WTC11 (cell line): ENCODE measurements at places on chromosomes 7 and 10. TPM values are rescaled to one million over a fixed set of nuclear protein-coding genes. Genes with fewer than 3 reads are reported as not detected.

The ACTR3C gene
- total RNA-seq, result 0.96 to 1.5 TPM (median 1.4 TPM) in 3 replicates

- no peak for DNase-seq
- H3K4me3 ChIP-seq, result no peak overlapping the region
- H3K36me3 ChIP-seq, result 0 out of 2 replicates have a peak, but pooled peaks cover 3% of the 10 kb centered on the region
- H3K27ac ChIP-seq, result no peak overlapping the region
Measured at GRCh38 chr7:147411096-147411495, 1179.5 kb upstream of the C7orf33 start.

DNA sequence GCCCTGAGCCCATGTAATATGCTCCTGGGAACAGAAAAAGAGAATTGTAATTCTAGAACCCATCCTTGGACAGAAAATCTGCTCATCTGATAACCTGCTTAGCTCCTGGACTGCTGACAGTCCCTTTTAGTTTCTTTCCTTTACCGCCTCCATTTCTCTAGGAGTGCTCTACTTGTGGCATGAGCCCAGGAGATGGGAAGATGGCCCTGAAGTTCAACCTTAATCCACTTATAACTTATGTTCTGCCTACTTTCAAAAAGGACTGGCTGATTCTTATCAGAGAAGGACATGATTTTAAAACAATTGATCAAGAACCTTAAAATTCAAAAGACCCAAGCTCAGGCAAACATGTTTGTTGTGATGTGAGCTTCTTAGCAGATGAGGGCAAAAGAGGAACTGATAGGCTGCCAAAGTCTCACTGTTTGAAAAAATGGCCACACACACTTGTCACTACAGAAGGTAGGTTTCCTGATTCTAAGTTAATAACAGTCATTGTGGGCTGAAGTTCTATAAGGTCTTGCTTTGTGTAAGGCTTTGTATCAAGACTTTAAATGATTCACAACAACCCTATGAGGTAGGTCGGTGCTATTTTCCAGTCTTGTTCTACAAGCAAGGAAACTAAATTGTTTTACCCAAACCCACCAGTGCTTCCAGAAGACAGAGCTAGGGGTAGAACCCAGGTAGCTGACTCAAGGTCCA, 94.3 kb upstream of the AFAP1L2 start:
- 0 out of 2 replicates have a peak overlapping the region, but pooled peaks have one; percentile 10 for H3K27ac ChIP-seq
- no peak for DNase-seq
- no peaks in the 10 kb centered on the region for H3K27me3 ChIP-seq
- H3K36me3 ChIP-seq, result peaks cover 5% of the 10 kb centered on the region
- no peak overlapping the region for H3K4me3 ChIP-seq
- H3K4me1 ChIP-seq, result peaks cover 4% of the 10 kb centered on the region

GRCh38 chr7:41786404-41786803, 83.5 kb upstream of the INHBA start:
- H3K4me1 ChIP-seq, result no peaks in the 10 kb centered on the region
- no peaks in the 10 kb centered on the region for H3K36me3 ChIP-seq
- no peak overlapping the region for H3K27ac ChIP-seq
- no peak overlapping the region for H3K4me3 ChIP-seq
- H3K27me3 ChIP-seq, result no peaks in the 10 kb centered on the region
